Stimulated activated CD4-positive, alpha-beta T cell treated with anti-CD3 and anti-CD28 coated beads, Interleukin-1b, Interleukin-23, amount 100 ng/mL, for 1 hour (primary cell): ENCODE measurements at places on chromosomes 4 and X.

DNA sequence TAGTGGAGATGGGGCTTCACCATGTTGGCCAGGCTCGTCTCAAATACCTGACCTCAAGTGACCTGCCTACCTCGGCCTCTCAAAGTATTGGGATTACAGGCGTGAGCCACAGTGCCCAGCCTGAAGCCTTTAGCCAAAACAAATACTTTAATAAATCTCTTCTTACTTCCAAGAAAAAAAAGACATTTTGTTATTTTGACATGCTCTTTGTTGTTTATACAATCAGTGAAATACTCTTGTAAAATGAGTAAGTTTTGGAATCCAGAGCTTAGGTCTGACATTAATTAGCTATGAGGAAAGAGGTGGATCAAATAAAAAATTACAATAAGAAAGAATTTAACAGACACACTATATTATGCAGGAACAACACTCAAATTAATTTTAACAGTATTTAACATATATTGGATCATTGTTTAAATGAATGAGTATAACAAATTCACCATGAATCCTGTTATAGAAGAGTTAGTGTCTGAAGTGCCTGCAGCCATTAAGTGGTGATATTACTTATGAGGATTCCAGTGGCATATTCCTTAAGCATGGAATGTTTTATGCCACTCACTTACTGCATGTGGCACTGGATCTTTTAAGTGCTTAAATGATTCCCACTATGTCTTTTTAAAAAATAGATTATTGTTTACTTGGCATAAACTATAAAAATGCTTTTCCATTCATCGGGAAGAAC lies 260.1 kb upstream of the GIMD1 start:
- DNase-seq = no peak

DNA sequence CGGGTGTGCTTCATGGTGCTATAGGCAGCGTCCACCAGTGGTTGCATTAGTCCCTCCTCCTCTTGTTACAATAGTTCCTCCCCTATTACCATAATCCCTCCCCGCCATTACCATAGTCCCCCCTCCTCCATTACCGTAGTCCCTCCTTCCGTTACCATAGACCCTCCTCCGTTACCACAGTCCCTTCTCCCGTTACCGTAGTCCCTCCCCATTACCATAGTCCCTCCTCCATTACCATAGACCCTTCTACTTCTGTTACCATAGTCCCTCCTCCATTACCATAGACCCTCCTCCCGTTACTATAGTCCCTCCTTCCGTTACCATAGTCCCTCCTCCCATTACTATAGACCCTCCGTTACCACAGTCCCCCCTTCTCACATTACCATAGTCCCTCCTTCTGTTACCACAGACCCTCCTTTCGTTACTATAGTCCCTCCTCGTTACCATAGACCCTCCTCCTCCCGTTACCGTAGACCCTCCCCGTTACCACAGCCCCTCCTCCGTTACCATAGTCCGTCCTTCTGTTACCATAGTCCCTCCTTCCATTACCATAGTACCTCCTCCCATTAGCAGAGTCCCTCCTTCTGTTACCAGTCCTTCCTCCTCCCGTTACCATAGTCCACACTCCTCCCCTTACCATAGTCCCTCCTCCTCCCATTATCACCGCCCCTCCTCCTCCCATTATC lies 129.6 kb downstream of the DHRSX start:
- no peak for DNase-seq

- DNase-seq = no peak
These were observed 5.1 kb downstream of the CD40LG start for GRCh38 chrX:136652822-136653723.

DNA sequence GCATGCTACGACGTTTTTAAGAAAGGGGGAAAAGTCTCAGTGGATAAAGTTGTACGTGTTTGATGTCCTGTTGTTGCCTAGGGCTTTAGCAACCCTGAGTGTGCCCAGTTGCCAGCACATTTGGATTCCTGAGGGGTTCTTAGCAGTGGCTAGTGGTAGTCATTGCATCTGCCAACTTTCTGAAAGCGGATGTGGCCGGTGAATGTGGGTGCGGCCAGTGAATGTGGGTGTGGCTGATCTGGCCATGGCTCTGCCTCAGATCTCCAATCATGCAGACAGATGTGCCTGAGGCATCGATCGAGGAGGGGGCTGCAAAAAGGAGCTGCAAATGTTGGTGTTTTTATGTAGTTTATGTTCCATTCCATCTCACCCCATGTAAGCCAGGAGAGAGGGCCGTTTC lies 41.5 kb upstream of the FAT1 start:
- no peak for DNase-seq

DNA sequence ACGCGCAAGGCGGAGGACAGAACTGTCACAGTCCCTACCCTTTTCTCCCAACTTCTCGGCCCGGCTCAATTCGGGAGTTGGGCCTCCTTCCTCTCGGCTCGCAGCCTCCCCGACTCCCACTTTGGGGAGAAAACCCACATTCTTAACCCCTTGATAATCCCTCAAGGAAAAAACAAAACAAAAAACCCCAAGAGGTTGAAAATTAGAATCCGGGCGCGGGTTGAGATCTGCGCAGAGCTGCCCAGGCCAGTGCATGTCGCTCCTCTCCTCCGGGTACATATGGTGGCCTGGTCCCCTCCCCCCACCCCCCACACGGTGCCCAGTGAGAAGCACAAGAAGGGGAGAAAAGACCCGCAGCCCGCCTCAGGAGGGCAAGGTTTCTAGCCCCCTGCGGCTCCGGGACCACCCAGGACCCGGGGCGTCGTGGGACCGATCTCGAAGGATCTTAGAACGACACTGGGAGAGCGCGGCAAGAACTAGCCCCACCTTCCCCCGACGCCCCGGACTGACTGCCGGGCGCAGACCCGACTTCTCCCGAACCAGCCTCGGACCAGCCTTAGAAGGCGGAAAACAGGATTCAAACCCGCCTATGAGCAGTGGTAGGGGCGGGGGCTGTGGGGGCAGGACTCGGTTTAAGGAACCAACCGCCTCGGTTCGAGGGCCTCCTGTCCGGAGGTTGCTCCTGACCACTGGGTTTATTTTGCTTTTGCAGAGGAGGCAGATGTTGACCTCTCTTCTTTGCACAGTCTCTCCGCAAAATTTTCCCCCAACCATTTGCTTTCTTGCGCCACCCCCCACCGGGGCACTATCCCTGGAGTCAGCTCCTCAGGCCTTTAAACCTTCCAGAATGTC lies 2.5 kb upstream of the PDGFRA start:
- no peak for DNase-seq

DNA sequence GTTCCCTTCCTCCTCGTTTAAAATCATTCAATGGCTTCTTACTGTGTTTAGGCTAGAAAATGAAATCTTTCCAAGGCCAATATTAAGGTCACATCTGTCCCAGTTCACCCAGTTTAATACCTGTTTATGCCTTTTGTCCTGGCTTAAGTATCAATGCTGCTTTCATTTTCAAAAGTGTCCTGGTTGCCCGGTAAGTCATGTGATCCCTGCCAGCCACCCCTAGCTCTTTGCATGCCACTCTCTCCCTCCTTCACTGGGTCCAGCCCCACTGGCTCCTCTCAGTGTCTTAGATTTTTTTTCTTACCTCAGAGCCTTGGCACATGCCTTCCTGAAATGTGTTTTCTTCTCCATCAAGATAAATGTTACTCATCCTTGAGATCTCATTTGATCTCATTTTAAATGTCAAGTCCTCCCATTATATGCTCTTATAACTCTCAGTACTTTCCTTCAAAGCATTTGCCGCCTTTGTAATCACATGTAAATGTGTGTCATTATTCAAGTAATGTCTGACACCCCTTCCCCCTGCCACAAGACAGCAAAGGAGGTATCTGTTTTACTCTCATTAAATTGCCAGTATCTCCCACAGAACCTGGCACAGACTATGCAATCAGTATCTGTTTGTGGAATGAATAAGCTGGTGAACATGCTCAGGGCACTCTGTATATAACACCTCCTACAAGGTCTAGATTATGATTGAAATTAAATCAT lies 472.5 kb upstream of the RPS6KA3 start:
- no peak for DNase-seq

DNA sequence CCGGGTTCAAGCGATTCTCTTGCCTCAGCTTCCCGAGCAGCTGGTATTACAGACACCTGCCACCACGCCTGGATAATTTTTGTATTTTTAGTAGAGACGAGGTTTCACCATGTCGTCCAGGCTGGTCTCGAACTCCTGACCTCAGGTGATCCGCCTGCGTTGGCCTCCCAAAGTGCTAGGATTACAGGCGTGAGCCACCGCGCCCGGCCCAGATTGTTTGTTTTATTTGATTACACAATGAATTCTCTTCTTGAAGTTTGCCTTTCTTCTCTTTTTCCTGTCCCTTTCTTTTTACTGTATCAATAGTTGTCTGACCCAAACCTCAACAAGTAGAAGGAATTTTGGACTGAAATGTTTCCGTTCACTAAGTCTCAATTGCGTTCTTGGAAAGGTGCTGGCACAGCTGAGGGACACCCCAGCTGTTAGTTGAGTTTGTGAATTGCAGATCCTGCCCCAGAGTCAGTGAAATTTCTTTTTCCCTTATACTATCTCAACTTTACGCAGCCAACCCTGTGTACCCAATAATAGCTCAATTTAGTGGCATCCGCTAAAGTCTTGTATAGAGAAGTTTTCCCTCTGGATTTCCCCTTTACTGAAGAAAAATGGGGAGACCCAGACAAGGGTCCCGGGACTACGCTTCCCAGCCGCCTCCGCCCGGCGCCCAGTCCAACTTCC lies 639 bp upstream of the MTM1 start:
- DNase-seq = no peak

- no peak for DNase-seq
These were observed 735.3 kb downstream of the PCDH18 start for GRCh38 chr4:136796953-136797352.

- DNase-seq = no peak
These were observed 391.1 kb downstream of the STIM2 start for GRCh38 chr4:27251771-27252170.

GRCh38 chr4:54542540-54543041 lies 115.2 kb upstream of the KIT start:
- no peak for DNase-seq

- DNase-seq = no peak
These were observed 30.3 kb upstream of the RGN start for GRCh38 chrX:47047989-47048388.

DNA sequence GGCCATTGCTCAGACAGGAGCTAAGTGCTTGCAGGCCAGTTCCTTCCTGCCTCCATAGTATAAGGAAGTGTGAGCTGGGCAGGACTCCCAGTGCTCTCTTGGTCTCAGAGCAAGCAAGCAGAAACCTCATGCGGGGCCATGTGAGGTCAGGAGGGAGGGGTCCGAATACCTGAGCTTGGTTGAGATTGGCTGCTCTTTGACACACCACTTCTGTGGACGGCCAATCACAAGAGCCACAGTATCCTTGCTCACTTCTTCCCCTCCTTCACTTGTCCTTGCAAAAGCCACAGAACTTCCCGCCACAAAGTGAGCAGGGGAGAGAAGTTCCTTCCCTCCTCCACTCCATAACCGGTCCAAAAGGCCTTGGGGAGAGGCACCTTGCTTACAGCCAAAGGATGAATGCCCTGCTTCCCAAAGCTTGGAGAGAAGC lies 56.7 kb downstream of the PRPS1 start:
- no peak for DNase-seq

DNA sequence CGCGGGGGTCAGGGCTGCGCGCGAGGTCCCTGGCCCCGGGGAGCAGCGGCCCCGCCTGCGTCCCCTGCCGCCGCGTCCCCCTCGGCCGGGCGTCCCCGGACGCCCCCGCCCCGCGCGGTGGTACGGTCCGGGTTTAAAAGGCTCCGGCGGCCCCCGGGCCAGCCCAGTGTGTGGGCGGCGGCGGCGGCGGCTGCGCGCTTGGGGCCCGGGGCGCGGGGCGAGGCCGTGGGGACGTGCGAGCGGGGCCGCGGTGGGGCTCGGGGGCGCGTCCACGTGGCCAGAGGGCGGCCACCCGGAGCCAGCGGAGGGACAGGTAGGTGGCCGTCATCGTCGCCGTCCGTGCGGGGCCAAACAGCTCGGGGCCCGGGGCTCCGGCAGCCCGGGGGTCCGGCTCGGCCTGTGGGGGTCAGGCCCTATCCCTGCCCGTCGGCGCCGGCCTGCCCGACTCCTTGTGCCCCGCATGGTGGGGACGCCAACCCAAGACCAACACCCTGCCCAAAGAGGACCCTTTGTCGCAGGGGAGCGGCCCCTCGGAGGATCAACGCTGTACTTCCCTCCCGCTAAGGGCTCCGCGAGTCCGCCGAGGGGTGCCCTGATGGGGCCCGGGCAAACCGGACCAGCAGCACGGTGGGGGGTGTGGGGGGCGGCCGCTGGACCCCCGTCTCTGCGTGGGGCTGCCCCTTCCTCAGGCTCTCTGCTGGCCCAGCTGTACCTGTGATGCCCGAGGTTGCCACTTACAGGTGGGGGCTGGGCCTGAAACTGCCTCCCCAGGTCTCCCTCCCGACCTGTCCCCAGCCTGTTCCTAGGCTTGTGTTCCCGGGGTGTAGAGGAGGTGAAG lies at the start of gene PLXNA3:
Gene PLXNA3, plus strand, starts transcription at position 166 of the 838 bp plus-strand sequence. CDS start 1,903 bp downstream, outside the sequence.
- DNase-seq = peak; percentile 34

DNA sequence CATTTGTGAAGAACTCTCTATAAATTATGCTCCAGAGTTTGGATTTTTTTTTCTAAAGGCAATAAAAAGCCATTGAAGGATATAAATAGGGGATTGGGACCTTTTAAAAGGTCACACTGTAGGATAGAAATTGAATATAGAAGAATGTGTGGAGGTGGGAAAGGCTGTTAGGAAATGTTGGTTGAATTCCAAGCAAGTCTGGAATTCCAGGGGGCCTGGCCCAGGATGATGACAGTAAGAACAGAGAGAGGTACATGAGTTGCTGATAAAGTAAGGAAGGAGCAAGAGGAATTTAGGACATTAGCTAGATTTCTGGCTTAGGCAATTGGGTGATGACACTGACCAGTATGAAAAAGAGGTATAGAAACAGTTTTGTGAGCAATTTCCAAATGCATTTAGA lies 95.4 kb upstream of the USP38 start:
- no peak for DNase-seq

DNA sequence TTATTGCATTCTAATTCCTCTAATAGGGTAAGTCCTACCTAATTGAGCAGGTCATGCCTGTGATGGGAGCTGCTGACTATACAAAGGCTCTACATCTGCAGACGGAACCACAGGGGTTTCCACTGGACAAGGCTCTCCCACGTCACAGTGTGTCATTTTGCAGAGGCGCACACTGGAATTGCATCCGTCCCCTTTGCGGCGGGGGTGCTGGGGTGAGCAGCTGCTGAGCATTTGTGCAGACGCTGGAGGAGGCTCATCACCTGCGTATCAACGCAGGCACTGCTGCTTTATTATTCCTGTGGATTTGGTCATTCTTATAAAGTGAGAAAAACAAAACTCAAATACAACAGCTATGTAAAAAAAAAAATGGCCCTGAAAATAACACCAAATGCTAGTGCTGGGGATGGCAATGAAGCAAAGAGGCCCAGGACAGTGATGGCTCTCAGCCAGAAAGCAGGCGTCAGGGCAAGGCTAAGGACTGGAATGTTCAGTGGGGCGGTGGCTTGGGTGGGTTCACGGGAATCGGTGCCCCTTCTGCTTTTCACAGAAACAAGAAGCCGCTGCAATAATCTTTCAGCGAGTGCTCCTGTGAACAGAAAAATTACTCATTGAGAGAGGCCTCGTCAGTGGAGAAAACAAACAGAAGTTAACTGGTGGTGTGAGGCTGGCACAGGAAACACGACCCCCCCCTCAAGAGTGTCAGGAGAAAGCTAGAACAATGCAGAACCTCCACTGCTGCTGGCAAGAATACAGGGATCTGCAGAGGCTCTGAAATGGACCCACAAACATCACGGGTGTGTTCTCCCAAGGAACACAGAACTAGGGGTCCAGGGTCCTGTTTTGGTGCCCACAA lies 67.8 kb downstream of the GATB start:
- no peak for DNase-seq

GRCh38 chr4:10716163-10716562 lies 31.6 kb upstream of the CLNK start:
- no peak for DNase-seq
